ENCODE measurements at places on chromosomes 6 and 20.

- DNase-seq: peak; percentile 63
Observed at GRCh38 chr20:58746620-58747019, 54.0 kb downstream of the NPEPL1 start.

- DNase-seq: no peak
Observed at GRCh38 chr20:46710153-46710913, 884 bp downstream of the SLC2A10 start.

DNA sequence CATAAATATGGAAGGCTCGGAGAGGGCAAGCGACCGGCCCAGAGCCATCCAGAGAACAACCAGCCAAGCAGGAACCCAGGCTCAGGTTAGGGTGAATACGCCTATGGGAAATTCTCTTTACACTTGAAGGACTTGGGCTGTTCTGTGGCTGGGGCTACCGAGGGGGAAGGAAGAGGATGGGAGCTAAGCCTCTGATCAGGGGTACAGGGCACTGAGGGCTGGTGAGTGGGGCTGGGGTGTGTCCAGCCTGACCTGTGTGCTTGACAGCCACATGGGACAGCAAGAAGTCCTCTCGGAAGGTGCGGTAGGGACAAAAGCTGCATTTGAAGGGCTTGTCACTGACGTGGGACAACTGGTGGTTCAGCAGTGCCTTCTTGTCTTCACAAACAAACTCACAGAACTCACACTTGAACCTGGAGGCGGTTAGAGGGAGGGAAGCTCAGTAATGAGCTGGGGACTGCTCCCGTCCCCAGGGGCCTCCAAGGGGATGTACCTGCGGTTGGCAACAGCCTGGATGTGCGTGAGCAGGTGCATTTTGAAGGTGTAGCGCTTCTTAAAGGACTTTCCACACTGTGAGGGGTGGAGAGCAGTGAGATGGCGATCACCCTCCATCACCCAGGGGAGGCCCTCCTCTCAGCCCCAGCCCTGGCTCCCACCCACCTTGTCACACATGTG, 11.9 kb downstream of the ZNF335 start:
- peak; percentile 14 for DNase-seq

DNA sequence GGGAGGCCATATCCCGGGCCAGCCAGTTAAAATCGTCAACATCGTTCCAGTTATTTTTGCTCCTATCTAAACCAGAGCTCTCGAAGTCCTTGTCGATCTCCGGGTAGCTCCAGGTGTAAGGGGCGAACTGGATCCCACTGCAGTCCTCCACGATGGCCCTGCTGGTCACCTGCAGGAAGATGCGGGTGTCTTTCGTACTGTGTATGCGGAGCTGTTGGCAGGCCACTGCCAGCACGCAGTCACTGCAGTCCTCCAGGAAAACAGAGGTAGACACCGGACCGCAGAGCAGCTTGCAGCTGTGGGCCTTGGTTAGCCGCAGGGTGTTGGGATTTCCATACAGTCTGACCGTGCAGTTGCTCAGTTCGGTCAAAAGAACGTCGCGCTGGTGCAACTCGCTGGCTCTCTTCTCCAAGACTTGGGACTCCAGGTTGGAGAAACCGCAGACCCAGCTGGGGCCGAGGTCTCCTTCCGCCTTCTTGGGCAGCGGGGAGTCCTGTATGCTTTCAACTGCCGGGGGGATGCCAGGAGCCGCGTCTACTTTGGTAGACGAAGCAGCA, 742 bp downstream of the TBCC start:
- peak; percentile 59 for DNase-seq

GRCh38 chr20:22404419-22405170, 179.8 kb downstream of the FOXA2 start:
- DNase-seq: no peak

GRCh38 chr6:40344566-40345167, 242.5 kb downstream of the LRFN2 start:
- DNase-seq: peak; percentile 41

DNA sequence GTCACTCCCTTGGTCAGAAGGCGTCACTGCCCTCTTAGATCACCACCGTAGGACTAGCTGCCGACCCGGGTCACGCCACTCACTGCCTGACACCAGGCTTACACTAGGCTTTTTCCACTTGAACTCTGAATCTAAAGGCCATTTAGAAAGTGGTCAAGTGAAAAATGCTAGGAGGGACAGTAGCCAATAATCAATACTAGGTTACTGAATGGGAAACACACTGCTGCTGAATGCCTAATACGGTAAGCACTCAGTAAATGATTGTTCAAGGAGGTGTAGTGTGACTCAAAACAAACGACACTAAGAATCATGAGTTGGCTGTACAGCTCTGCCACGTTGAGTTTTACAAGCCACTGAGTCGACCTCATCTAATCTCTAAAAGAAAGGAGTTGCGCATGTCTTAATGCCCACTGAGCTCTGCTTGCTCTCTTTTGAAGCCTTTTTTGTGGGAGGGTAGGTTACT, 760 bp upstream of the IBTK start:
- DNase-seq: no peak

DNA sequence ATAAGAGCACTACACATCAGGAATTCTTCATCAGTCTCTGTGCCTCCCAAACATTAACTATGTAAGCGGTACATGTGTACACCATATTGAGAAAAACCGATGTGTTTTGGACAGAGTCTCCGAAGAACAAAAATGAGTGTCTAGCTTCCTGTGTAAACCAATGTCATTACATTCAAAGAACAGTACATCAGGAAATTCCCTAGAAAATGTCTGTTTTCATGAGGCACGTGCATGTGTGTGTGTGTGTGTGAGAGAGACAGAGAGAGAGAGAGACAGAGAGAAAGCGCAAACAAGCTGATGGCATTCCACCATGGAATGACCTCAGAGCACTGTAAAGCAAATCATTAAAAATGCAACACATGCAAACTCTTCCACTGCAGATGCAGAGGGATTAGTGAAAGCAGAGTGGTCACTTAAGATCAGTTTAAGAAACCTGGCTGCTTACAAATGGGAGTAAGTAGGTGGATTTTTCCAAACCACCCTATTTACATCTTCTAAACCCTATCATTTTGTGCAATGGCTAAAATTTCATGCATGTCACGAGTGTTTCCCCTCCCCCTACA, 133.9 kb downstream of the HIVEP2 start:
- no peak for DNase-seq

DNA sequence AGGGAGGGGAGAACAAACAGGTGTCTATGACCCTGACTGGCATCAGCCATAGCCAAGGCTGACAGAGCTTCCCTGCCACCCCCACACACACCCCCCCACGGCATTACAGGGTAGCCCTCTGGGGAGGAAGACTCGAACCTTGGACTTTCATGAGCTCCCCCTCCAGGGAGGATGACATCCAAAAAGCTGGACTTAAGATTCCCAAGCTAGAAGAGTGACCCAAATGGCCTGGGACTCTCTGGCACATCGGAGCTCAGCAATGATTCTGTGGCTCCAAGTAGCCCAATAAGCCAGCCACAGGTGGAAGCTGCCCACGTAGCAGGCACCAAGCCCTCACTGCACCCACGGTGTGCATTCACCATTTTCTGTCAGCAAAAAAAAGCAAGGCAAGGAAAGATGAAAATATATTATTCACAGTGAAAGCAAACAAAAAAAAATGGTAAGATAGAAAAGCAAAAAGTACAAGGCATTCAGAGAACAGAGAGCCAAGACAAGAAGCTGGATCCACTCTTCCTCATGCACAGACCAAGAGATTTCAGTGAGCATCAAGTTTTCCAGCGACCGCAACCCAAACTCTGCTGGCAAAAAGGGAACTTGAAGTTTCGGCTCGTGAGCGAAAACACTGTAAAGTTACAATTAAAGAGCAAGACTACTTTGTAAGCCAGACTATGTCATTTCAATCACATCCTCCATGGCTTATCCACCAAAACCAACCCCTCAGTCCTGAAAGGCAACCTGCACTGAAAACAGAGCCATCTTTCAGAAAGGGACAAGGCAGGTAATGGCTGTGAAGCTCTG, 10.9 kb downstream of the JAG1 start:
- no peak for DNase-seq

- no peak for DNase-seq
Observed at GRCh38 chr6:25332165-25332564, 53.0 kb downstream of the CARMIL1 start.

GRCh38 chr20:42338294-42339201, 720.4 kb upstream of the CHD6 start:
- DNase-seq: peak; percentile 85

- no peak for DNase-seq
Observed at GRCh38 chr6:87728706-87729105, 26.7 kb upstream of the AKIRIN2 start.

- no peak for DNase-seq
Observed at GRCh38 chr6:1798303-1798964, 188.7 kb downstream of the FOXC1 start.

- DNase-seq: no peak
Observed at GRCh38 chr20:56506103-56506502, 18.4 kb upstream of the FAM209A start.

GRCh38 chr6:1383729-1384548, 5.4 kb upstream of the FOXF2 start:
- DNase-seq: no peak

DNA sequence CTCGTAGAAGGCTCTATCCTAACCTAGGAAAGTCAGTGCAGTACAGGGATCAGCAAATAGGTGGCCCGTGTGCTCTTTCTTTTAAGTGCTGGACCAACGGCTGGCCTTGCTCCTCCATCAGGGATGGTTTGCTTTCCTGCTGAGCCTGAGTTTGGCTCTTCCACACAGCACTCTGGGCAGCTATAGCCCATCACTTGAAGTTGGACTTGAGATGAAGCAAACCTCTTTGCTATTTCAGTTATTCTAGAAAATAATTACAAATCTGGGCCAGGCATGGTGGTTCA, 66.9 kb upstream of the KCNK16 start:
- DNase-seq: peak; percentile 42

DNA sequence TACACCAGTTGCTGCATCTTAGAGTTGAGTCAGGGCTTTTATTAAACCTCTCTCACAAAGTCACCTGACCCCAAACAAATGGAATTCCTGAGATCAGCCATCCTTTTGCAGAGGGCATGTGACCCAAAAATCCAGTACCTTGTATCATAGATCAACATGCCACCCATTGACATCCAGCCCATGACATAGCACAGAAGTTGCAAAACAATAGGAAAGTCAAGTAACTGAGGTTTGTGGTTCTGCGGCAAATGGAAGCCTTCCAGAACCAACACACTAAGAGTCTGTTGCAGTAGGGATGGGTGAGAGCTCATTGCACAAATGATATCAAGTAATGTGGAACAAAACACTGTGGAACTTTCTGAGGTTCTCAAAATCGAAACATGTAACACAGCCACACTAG, 111.2 kb downstream of the PDE7B start:
- DNase-seq: no peak

DNA sequence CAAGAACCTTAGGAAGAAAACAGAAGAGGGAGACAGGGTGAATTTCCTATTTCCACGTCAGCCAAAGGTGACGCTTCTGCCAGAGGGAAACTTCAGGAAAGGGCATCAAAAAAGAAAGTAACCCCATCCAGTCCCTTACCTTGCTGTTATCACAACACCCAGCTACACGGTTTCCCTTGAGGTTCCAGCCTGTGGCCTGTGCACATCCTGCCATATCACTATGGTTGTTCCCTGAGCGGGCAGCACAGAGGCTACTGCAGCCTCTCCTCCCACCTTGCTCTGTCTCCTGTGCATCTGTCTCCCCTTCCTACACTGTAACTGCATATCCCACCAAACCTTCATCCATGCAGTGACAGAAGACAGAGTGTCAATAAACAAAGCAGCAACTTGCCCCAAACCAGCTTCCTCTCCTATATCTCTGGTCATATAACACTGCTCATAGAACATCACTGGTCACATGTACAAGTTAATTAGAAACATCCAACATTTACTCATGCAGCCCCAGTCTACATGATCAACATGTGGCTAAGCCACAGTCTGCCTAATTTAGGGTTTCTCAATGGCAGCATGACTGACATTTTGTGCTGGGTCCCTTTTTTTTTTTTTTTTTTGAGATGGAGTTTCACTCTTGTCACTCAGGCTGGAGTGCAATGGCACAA, 54.7 kb downstream of the GFOD1 start:
- no peak for DNase-seq

- DNase-seq: no peak
Observed at GRCh38 chr20:37305079-37305478, 15.6 kb downstream of the MANBAL start.

DNA sequence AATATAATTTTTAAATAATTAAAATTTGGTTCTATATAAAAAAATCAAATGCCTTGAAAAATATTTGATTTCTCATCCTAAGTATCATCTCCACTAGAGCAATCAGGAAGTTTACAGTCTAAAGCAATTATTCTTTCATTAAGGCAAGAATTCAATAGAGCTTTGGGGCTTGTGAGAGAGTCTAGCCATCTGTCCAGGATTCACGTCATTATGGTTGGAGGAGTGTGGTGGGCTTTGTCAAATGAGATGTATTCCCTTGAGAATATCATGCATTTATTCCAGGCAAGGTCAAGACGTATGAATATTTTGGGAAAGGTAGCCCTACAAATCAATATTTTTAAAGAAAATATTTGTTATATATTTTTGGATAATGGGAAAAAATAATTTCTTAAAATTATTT, 132.4 kb downstream of the ELOVL4 start:
- DNase-seq: no peak

- DNase-seq: no peak
Observed at GRCh38 chr20:17835240-17835933, 133.2 kb downstream of the SNX5 start.

- DNase-seq: peak; percentile 34
Observed at GRCh38 chr6:152232501-152233151, 404.5 kb downstream of the SYNE1 start.

DNA sequence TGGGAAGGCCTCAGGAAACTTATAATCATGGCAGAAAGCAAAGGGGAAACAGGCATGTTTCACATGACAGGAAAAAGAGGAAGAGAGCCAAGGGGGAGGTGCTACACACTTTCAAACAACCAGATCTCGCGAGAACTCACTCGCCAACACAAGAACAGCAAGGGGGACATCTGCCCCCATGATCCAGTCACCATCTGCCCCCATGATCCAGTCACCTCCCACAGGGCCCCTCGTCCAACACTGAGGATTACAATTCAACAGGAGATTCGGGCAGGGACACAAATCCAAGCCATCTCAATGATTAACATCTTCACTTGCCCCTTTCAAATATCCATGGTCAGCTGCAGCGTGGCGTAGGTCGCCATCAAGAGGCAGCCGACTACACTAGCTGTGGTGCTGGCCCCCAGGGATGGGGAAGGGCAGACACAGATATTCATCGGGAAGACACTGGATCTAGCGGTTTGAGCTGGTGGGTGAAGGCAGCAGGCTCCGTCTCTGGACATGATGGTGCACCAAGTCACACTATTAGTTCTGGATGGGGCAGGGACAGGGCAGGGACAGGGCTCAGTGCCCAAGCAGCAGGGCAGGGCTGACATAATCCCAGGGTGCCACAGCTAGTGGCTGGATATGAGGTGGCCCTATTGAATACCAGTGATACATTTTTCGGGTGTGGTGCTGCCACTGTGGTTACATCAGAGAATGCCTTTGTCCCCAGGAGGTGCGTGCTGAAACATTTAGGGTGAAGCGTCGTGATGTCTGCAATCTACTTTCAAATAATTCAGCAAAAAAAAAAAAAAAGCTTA, 31.6 kb downstream of the TUBB2B start:
- DNase-seq: no peak

All from right hindlimb (tissue), 1 donor.